Transverse colon (tissue), 4 donors: ENCODE measurements at places on chromosomes 12 and 14. TPM values are rescaled to one million over a fixed set of nuclear protein-coding genes. Genes with fewer than 3 reads are reported as not detected.

The MIP gene
- total RNA-seq, result not detected

The SART3 gene
- total RNA-seq, result 71.0 TPM

The MYO1H gene
- total RNA-seq, result not detected

The KICS2 gene
- 3.4 TPM for total RNA-seq

The DDX47 gene
- 34.5 TPM for total RNA-seq

The DDX23 gene
- total RNA-seq, result 82.9 TPM

The KRT73 gene
- total RNA-seq, result not detected

The SLC25A47 gene
- total RNA-seq, result 0.27 TPM

The SOCS2 gene
- total RNA-seq, result 52.2 TPM

The GLS2 gene
- total RNA-seq, result 0.41 TPM
